ENCODE measurements at places on chromosomes 7 and 10.

DNA sequence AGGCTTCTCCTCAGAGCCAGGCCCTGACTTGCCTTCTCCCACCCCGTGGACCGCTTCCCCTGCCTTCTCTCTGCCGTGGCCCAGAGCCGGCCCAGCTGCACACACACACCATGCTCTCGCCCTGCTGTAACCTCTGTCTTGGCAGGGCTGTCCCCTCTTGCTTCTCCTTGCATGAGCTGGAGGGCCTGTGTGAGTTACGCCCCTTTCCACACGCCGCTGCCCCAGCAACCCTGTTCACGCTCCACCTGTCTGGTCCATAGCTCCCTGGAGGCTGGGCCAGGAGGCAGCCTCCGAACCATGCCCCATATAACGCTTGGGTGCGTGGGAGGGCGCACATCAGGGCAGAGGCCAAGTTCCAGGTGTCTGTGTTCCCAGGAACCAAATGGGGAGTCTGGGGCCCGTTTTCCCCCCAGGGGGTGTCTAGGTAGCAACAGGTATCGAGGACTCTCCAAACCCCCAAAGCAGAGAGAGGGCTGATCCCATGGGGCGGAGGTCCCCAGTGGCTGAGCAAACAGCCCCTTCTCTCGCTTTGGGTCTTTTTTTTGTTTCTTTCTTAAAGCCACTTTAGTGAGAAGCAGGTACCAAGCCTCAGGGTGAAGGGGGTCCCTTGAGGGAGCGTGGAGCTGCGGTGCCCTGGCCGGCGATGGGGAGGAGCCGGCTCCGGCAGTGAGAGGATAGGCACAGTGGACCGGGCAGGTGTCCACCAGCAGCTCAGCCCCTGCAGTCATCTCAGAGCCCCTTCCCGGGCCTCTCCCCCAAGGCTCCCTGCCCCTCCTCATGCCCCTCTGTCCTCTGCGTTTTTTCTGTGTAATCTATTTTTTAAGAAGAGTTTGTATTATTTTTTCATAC, 38.0 kb downstream of the LIMK1 start:
- no peak for DNase-seq

DNA sequence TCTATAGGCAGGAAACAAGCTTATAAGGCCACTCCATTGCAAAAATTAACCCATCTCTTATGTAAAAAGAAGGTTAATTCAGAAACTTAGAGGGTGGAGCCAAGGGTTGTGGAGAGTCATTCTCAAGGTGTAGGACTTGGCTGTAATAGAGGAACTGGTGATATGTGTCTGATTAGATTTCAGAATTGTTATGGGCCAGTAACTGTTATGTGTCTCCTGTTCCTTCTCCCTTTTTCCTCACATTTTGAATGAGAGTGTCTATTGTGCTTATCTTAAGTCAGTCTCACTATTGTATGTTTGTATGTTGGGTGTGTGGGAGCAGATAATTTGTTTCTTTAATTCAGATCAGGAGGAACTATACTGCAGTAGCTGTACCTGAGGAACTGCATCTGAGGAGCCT, 49.1 kb downstream of the AHCYL2 start:
- no peak for DNase-seq

GRCh38 chr10:75469006-75469616, 37.7 kb downstream of the LRMDA start:
- DNase-seq, result no peak

DNA sequence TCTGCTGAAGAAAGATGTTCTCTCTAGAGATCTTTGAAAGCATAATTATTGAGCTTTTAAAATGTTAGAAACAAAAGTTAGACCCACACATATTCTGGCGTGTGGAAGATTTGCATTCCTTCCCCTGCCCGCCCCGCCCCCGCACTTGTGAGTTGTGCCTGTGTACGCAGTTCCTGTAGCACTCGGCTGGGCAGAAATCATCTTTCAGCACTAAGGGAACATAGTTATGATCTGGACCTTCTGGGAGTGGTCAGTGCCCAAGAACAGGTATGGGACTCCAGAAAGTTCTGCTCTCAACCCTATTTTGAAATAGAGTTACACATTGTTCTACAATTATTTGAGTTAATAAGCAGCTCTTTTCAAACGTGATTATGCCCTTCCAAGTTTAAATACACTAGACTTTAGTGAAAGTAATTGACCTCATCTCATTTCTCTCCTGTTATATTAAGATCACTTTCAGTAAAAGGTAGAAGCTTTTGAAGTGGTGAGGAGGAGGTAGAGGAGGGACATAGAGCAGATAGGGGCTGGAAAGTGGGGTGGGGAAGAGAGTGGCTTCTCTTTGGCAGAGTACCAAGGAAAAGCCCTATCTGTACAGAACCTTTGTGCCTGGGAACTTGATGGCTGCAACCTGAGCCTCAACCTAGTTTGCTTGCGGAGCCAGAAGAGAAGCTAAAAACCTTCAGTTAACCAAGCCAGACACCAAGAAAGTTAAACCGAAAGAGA, 5.7 kb downstream of the BLVRA start:
- DNase-seq, result peak; percentile 18

DNA sequence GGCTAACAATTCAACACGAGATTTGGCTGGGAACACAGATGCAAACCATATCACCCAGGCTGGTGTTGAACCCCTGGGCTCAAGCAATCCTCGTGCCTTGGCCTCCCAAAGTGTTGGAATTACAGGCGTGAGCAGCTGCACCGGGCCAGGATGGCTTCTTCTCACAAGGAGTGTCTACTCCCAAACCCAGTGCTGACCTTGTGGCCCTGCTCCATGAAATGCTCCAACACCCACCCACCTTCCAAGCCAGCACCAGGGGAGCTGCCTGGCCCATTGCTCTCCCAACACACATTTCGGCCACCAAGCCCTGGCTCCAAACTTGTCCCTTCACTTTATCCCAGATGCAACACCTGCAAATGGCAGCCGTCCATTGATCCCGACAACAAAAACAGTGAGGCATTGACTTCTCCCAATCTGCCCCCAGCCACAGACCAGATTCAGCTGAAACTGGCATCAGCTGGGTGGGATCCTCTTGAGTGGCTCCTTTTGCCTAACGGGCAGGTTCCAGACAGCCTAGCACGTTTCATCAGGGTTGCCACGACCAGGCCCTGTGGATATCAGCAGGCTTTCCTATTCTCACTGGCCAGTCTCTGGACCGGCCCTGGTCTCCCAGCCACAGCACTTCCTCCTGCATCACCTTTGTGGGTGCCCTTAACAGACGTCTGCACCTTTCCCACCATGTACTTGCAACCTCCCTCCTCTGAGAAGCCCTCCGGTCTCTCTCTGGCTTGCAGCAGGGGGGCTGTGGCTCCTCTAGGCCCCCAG, 105.7 kb upstream of the CARD11 start:
- no peak for DNase-seq

GRCh38 chr7:3067606-3068380, 24.1 kb upstream of the CARD11 start:
- DNase-seq, result no peak

GRCh38 chr10:28991333-28992270, 297.3 kb upstream of the LYZL1 start:
- DNase-seq, result peak; percentile 14

DNA sequence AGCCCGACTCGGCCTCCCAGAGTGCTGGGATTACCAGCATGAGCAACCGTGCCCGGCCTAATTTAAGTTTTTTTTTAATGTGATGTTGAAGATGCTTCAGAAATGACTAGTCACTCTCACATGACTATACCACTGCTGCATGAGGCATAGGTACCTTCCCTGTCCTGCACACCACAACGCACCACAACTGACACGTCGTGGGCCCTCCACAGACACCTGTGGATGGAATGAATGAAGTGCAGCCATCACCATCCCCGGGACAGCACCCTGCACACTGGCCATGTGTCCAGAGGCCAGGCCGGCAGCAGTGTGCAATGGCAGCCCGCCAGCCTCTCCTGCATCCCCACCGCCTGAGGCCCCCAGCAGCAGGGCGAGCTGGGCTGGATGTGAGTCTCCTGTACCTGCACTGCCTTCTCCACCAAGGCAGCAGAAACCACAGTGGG, 55.1 kb downstream of the VOPP1 start:
- DNase-seq, result peak; percentile 51

GRCh38 chr7:22361795-22362194, 4.8 kb upstream of the RAPGEF5 start:
- no peak for DNase-seq

GRCh38 chr7:111747718-111748117, 185.4 kb upstream of the IMMP2L start:
- no peak for DNase-seq

GRCh38 chr7:92625617-92626016, 35.4 kb upstream of the FAM133B start:
- peak; percentile 35 for DNase-seq

DNA sequence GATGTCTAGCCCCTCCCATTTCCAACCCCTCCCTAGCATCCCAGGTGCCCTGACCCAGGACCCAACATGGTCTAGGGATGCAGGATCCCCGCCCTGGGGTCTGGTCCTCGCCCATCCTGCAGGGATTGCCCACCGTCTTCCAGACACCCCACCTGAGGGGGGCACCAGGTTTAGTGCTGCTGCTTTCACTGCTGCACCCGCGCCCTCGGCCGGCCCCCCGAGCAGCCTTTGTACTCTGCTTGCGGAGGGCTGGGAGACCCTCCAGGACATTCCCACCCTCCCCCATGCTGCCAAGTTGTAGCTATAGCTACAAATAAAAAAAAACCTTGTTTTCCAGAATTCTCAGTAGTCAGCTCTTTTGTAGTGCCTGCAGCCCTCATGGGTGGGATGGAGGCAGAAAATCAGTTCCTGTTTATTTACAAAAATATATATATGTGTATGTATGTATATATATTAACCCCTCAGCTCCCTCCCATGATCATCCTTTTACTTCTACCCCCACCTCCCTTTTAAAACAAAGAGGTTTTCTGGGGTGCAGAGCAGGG, 9.7 kb downstream of the ZYX start:
- DNase-seq, result no peak

DNA sequence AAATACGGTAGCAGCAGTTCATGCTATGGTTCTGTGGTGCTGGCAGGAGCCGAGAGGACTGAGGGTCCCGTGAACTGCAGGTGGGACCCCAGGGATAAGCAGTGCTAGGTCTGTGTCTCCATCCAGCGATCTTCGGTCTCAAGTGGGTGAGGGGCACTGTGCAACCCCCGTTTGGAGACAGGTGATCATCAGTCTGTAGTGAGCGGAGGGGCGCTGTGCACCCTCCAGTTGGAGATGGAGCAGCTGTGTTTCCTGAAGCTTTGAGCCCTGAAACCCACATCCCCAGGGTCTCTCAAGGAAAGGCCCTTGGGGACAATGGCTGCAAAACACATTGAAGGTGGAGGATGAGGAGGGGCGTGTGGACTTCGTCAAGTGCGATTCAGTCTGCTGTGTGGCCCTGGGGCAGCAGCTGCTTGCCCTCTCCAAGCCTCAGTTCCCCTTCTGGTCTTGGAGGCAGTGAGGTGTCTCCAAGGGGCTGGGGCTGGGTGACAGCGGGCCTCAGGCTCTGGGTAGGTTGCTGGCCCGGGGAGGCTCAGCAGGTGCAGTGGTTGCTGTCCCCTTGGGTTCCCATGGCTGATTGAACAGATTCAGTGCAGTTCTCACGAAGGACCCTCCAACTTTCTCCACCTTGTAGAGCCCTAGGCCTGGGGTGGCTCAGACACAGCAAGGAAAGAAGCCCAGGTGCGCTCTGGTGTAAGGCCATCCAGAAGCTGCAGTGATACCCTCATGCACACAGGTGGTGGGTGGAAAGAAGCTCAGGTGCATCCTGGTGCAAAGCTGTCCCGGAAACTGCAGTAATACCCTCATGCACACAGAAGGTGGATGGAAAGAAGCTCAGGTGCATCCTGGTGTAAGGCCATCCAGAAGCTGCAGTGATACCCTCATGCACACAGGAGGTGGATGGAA, 160.6 kb downstream of the ADARB2 start:
- no peak for DNase-seq

GRCh38 chr7:28785041-28785995, 172.8 kb downstream of the TRIL start:
- DNase-seq, result no peak

GRCh38 chr7:157000741-157001653, 9.5 kb downstream of the MNX1 start:
- DNase-seq, result no peak

- DNase-seq, result no peak
Measured at GRCh38 chr10:70368774-70369482, 13.5 kb downstream of the LRRC20 start.

- DNase-seq, result no peak
Measured at GRCh38 chr10:42367532-42368230, 270.7 kb downstream of the ZNF33B start.

- no peak for DNase-seq
Measured at GRCh38 chr10:103394180-103394579, 2.1 kb downstream of the ATP5MK start.

GRCh38 chr10:17644485-17644943, 563 bp downstream of the STAM start:
- DNase-seq, result no peak

DNA sequence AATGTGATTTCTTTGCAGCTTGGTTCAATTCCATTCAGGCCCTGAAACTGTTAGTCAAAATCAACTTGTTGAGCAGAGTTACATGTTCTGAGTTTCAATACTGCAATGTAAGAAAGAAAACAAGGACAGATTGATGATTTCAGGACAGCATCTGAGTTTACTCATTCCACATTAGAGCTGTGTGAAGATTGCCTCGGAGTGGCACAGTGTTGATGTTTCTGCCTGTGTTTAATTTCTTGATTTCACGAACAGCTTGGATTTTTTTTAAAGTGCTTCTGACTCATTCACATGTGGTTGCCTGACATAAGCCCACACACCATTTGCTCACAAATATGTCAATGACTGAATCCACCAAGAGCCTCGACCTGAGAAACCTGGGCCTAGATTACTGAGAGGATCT, 101.2 kb upstream of the PARD3 start:
- DNase-seq, result no peak

- DNase-seq, result no peak
Measured at GRCh38 chr10:89684604-89685003, 16.8 kb upstream of the KIF20B start.

DNA sequence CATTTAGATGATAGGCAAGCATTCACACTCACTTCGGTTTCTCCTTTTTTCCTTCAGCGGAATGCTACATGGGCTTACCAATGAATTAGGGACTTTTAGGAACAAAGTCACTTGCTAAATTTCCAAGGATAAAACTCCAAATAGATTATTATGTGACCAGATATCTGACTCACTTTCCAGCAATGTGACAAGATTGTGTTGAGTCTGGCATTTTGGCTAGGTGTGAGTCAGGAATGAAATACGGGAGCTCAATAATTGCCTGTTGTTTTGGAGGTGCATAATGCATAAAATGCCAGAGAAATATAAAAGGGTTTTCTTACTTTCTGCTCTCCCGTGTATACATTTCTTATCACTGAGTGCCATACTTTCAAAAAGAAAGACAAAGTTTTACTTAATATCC, 721.1 kb downstream of the KCNMA1 start:
- DNase-seq, result no peak

GRCh38 chr7:73701357-73701995, 18.0 kb downstream of the STX1A start:
- DNase-seq, result peak; percentile 32

GRCh38 chr7:130695840-130696239, 9.5 kb upstream of the TSGA13 start:
- no peak for DNase-seq

- no peak for DNase-seq
Measured at GRCh38 chr7:131124001-131124629, 203.6 kb upstream of the MKLN1 start.

GRCh38 chr7:17781491-17782215, 158.6 kb downstream of the SNX13 start:
- DNase-seq, result no peak

- DNase-seq, result peak; percentile 11
Measured at GRCh38 chr10:113179265-113179664, 229.2 kb downstream of the TCF7L2 start.

GRCh38 chr7:25787336-25787735, 364.7 kb upstream of the NFE2L3 start:
- DNase-seq, result no peak

All from CD4-positive, alpha-beta T cell treated with Interleukin-2 at 100 ng/mL for 4 hours (primary cell).